ENCODE measurements at places on chromosomes 3 and 15.

DNA sequence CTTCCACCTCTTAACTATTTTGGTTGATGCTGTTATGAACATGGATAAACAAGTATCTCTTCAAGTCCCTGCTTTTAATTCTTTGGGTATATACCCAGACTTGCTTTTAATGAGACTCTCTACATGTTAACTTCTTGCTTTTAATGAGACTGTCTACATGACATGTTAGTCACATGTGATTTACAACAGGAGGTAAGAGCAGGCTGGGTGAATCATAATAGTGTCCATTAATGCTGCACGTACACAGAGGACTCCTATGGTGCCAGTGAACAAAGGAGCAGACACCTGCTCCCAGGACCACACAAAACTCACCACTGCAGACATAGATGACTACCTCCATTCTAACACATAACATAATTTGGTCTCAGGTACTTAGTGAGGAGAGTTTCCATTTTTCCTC lies 273.4 kb upstream of the NSMCE3 start:
- DNase-seq = no peak

- DNase-seq = no peak
Observed at GRCh38 chr15:75125935-75126334, 75.7 kb upstream of the C15orf39 start.

DNA sequence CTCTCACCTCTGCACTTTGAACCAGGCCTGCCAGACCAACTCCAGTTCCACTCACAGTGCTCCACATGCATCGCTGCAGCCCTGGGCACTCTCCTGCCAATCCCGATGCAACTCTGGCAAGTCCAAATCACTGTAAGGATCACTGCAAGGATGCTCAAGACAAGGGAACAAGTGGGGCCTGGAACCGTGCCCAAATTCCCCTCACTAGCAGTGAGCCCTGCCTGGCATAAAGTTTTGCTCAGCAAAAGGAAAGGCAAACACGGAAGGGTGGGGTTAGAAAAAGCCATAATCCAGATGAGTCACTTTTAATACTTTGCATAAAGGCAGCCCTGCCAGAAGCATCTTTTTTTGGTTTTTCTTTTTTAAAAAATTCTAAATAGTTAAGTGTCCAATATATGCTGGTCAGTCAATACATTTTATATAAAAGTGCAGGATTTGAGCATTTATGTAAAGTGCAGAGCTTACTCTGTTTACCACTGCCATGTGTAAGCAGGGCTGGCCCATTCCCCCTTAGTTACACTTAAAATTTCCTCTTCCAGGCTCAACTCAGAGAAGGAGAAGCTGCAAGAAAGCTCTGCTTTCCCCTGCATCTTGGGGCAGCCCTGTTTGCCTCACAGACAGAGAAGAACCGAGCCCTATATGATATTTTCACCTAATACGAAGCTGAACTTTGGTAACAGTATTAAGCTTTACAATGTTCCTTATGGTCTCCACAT lies 102.2 kb downstream of the CD47 start:
- DNase-seq = peak; percentile 85

DNA sequence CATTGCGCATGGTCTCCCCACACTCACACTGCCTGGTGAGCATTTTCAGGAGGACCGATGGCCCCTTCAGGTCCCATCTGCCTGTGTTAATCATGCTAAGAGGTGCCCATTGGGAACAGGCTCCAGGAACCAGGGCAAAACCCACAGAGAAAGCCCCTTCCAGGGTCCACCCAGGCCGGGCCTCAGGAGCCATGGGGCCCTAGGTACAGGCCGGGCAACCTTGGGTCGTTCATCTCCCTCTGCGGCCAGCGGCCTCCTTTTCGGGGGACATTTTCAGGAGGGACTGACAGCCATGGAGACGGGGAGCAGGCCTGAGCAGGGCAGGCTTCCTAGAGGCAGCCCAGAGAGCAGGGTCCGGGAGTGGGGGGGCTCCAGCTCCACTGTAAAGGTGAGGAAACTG lies 68.0 kb upstream of the TAMM41 start:
- no peak for DNase-seq

GRCh38 chr3:46282696-46283095 lies 40.4 kb downstream of the CCR3 start:
- no peak for DNase-seq

GRCh38 chr3:31242026-31242960 lies 290.4 kb upstream of the STT3B start:
- no peak for DNase-seq

DNA sequence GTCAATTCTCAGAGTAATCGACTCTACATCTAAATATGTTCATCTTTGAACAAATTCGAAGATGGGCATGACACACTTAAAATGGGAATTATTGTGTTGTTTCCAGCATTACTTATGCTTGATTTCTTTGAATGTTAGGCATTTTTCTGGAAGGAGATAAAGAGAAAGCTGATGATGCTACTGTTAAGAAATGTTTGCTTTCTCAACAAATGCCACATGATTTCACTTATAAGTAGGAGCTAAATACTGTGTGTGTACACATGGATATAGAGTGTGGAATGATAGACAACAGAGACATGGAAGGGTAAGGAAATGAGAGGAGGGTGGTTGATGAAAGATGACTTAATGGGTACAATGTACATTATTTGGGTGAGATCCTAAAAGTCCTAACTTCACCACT lies 400.9 kb downstream of the TBL1XR1 start:
- peak; percentile 19 for DNase-seq

DNA sequence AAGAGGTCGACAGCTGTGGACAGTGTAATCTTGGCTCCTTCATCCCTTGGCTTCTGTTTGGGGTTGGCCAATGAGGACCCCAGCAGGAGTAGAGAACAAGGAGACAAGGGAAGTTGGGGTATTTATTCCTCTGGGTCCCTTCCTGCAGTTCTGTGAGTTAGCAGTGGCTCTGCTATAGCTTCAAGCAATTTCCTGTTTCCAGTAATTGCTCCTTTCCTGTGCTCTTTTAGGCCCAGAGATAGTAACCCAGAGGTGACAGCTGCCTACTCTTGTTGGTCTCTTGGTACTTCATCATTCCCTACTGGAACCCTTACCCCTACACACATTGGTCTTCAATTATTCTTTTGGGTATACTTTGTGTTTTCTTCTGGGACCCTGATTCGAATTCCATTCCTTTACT lies 92.9 kb downstream of the NR1D2 start:
- DNase-seq = no peak

DNA sequence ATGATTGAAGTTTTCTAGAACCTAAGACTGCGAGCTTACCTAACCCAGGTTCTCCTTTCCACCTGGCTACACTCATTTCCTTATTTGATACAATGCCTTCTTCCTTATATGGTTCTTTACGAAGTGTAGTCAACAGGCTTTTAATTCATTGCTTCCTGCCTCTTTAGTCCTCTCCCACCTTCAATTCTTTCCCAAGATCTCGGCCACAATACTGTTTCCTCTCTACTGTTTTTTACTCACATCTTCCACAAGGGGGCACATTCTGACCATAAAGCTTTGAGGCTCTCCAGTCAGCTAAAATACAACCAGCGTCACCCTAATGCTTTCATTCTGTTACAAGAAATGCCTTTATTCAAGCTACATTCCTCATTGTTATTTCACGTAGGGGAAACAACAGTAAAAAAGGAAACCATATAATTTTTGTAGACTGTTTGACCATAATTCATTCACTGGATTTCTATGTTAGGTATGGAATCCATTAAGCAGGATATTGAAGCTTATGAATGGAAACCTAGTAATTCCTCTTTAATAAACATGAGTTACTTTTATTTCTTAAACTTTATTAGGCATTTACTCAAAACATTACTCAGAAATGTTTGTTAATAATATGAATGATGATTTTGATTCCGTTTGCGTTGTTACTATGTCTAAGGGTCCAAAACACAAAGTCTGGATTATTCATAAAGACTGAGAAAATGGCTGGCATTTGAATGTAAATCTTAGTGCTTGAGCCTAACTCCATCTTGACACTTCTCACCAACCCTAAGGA lies 29.5 kb upstream of the VEPH1 start:
- DNase-seq = peak; percentile 98

- DNase-seq = no peak
Observed at GRCh38 chr15:67809866-67810265, 15.4 kb upstream of the SKOR1 start.

Measured in M059J (cell line).